ENCODE measurements at places on chromosomes 1 and 21.

DNA sequence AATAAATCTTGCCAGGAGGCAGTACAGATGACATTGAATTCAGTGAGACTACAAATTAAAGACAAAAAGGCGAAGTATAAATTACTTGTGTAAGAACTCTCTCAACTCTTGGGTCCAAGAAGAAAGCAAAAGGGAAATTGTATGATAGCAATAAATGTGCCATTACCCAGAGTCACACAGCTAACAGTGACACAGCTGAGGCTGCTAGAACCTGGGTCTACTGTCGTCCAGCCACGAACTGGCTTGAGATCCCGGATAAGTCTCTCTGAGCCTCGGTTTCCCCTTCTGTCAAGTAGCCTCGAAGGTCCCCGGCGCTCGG is 362 bp upstream of the ROR1 start:
- DNase-seq = no peak

DNA sequence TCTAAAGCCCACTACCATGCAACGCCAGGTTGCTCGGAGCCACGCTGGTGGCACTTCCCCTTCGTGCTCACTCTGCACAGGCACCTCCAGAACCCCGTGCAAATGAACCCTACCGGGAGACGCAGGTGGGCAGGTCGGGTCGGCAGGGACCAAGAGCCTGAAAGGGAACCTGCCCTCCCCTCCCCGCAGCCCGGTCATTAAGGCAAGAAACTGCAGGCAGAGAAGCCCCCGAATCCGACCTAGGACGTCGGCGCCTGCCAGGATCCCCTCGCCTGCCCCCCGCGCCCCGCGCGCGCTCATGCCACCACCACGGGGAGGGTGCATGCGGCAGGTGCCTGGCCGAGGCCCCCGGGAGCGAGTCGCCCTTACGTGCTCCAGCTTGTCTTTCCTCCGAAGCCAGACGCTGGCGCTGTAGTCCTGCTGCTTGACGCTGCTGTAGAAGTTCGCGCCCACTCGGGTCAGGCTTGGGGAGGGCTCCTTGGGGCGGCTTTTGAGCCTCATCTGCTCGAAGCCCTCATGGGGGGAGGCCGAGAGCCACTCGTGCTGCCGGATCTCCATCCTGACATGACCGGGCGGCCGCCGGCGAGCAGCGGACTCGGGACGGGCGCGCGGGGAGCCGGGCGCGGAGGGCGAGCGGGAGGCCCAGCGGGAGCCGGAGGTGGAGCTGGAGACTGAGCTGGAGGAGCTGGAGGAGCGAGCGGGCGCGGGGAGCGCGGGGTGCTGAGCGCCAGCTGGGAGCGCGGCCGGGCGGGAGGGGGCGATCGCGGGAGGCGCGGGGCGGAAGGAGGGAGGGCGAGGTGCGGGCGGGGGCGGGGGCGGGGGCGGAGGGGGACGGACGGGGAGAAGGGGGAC is 552 bp downstream of the PLD5 start:
- no peak for DNase-seq

DNA sequence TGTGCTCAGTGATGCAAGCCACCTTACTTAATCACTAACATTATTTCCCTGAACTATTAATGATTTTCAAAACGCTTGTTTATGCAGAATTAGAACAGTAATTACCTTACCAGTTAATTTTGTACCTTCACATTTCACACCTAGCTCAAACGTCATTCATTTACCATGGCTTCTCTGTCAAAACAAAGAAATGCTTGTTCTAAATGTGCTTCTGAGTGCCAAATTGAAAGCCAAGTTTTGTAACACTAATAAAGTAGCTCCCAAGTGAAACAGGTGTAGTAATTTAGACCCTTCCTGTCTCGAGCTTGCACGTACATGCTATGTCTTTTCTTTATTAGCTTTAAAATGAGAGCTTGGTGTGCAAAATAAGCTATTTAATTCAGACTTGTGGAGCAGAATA is 533.7 kb upstream of the PKN2 start:
- DNase-seq = no peak

DNA sequence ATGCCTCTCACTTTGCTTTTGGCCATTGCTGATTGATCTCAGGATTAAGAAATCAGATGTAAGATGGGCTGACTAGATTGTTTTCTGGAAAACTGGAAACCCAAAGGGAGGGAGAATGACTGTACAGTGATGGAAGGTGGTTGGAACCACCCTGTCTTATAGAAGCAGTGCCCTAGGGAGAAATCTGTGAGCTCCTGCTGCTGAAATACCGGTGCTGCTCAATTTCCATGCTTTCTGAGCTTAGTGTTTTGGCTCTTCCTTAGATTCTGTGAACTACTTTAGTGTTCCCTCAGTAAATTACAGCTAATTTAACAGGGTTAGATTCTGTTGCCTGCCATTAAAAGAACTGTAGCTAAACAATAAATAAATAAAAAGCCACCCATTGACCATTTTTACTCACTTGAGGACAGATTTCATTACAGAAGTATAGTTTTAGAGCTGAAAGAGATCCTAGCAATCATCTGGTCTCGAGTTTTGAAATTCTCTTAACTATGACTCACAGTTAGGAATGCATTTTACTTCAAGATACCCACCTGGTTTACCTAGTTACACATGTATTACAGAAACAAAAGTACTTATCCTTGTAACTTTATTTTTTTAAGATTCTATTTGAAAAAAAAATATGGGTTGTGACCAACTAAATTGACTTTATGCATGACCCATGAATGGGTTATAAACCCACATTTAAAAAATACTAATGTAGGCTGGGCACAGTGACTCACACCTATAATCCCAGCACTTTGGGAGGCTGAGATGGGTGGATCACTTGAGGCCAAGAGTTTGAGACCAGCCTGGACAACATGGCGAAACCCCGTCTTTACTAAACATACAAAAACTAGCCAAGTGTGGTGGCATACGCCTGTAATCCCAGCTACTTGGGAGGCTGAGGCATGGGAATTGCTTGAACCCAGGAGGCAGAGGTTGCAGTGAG is 33.2 kb downstream of the CAMSAP2 start:
- DNase-seq = no peak

- DNase-seq = no peak
Measured at GRCh38 chr1:17678011-17678410, 77.1 kb upstream of the ACTL8 start.

DNA sequence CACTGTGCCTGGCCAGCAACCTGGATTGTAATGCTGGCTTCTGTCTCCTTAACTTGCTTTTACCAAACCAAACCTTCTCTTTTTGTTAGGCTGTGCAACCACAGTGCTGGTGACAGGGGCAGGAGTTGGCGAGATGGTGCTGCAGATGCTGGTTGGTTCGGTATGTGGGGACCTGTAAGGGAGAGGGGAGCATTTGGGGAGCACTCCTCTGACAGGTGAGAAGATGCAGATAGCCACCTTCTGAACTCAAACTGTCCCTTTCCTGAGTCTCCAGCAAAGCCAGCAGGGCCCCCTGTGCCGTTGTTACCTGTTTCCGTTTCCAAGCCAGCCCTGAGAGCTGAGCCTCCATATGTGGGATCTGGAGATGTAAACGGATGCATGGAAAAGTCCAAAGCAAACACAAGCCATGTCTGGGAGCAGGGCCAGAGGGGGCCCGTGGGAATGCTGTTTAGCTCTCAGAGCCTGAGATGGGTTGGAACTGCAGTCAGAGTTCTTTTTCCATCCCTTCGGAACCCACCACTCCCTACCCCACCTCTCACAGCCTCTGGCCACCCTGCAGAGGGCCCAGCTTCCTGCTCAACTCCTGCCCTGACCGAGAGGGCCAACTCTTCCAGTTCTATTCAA is 34.0 kb downstream of the ELK4 start:
- DNase-seq = no peak

DNA sequence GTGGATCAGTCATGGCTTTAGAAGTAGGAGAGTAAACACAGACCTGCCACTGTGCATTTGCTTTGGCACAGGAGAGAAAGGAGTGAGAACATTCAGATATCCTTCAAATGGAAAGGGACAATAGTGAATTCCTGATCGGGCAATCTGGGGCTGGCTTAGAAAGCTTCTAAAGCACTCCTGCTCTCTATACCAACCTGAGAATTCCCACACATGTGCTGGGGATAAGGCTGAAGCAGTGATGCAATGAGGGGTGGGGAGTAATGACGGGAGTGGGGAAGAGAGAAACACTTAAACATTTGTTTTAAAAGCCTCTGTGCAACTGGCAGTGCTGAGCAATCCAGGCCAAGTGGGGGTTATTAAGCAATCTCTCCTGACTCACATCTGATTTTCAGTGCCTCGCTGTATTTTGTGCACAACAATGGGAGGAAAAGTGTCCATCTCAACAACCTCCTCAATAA is 108.8 kb downstream of the KIAA0319L start:
- no peak for DNase-seq

DNA sequence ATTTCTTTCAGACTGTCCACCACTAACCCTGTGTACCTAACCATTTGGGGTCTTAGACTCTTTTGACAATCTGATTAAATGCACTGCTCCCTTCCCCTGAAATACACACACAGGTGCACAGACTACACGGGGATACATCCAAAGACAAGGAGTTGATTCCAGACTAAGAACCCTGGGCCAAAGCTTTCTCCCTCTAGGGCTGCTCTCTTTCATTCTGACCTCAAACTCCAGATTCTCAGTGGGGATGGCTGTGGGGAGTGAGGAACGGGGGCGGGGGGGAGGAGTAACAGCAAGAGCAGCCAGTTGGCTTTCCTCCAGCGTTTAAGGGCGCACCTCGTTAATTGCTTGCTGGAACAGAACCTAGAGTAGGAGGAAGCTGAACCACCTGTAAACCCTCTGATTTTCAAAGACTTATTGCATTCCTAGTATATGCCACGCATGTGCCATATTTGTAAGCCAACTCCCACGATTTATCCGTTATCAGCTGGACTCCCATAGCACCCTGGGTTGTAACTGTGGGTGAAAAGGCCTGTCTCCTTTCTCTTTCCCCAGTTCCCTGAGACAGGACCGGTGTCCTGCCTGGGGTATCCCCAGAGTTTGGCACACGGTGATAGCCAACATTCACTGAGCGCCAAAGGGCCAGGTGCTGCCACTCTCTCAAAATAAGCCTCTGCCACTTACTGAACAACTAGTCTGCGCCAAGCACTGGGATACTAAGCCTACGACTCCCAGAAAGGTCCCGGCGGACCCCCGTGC is 920 bp downstream of the MTHFR start:
- peak; percentile 35 for DNase-seq

DNA sequence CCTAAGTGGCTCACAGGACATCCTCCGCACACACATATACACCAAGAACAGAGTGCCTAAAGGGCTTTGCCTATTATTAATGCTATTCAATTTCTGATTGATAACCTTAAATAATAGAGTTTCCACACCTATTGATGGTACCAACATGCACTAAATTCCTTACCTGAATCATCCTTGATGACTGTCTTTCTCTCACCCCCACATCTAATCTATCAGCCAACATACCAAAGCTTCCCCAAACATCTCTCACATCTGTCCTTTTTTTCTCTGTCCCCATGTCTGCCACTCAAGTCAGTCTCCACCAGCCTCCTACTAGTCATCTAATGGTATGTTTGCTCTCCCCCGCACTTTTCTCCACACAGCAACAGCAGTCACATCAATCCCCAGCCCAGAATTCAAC is 174.4 kb downstream of the DSCAM start:
- no peak for DNase-seq

DNA sequence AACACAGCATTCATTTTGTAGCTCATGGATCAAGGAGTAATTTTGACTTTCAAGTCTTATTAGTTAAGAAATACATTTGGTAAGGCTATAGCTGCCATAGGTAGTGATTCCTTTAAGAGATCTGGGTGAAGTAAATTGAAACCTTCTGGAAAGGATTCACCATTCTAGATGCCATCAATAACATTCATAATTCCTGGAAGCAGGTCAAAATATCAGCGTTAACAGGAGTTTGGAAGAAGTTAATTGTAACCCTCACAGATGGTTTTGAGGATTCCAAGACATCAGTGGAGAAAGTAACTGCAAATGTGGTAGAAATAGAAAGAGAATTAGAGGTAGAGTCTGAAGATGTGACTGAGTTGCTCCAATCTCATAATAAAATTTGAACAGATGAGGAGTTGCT is 216.6 kb downstream of the GREM2 start:
- no peak for DNase-seq

DNA sequence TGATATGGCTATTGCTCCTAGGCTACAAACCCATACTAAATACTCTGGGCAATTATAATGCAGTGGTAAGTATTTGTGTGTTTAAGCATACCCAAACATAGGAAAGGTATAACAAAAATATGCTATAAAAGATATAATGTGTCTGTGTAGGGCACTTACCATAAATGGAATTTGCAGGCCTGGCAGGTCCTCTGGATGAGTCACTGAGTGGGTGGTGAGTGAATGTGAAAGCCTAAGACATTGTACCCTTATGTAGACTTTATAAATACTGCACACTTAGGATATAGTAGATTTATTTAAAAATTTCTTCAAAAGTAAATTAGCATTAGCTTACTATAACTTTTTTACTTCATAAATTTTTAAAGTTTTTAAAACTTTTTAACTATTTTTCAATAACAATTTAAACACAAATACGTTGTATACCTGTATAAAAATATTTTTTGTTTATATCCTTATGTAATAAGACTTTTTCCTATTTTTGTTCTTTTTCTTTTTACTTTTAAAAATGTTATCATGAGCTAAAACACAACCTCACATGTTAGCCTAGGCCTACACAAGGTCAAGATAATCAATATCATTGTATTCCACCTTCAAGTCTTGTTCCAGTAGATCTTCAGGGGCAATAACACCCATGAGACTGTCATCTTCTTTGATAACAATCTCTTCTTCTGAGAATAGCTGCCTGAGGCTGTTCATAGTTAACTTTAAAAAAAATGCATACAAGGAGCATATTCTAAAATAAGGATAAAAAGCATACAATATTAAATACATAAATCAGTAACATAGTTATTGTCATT is 306.3 kb upstream of the RGS18 start:
- DNase-seq = no peak

DNA sequence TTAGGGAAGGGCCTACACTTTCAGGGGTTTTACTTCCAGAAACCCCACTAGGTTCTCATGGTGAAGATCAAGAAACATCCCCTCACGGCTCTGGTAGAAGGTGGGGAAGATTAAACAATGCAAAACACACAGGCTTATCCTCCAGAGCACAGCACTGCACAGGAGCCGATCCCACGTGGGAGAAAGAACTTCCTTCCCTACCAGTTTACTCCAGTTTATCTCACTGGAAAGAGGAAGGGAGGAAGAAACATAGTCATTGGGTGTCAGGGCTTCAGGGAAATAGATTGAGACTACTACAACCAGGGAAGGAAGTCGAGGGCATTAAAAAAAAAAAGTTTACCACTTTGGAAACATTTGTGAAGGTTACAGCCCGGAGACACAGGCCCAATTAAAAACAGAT is 164.4 kb downstream of the NTPCR start:
- no peak for DNase-seq

DNA sequence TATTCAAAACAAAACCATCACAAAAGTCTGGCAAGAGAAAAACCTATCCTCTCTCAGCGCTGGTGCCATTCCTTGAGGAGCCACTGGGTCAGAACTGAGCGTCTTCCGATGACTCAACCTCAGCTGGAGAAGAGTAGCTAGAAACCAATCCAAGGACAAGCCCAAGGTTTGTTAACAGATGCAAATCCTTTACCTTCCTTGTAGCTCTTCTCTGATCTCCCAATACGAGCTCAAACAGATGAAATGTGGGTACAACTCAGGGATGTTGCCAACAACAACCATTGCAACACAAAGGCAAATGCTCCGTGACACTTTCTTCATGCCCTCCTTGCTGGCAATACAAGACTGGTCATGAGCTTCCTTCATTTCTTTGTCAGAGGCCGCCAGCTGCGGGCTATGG is 337.1 kb downstream of the SIPA1L2 start:
- DNase-seq = no peak
